ENCODE measurements at places on chromosomes 1 and 21.

GRCh38 chr1:147475488-147475887 lies 65.8 kb upstream of the BCL9 start:
- no peak for DNase-seq

DNA sequence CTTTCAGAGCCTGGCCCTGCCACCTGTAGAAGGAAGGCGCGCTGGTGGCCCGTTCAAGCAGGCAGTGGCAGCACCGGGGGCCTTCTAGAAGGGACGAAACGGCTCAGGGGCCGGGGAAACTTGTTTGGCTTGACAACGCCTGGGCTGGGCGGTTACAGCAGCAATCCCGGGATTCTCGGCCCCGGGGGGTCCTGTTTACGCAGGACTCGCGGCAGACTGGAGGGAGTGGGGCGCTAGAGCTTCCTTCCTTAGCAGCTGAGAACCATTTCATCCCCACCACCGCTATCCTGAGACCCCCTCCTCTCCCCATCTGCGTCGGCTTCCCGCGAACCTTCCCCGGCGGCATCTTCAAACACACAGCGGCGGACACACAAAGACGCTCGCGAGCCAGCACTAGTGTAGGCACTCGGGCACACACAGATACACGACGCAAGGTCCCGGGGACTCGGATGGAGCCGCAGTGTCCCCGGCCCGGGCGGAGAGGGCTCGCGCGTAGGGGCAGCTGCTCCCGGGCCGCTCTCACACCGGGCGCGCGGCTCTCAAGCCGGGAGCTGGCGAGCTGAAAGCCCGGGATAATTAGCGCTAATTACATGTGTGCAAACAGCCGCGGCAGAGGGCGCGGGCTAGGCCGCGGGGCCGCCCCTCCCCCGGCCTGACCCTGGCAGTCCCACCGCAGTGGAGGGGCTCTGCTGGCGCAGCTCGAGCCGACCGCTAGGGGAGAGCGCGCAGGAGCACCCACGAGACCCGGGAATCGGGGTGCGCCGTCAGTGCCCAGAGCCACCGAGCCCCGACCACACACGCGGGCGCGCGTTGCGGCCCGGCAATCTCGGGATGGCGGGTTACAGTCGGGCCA lies 271.4 kb downstream of the FOXD2 start:
- no peak for DNase-seq

GRCh38 chr1:81252471-81253151 lies 548.1 kb upstream of the ADGRL2 start:
- no peak for DNase-seq

GRCh38 chr1:111876631-111877030 lies 112.8 kb downstream of the KCND3 start:
- DNase-seq: no peak

DNA sequence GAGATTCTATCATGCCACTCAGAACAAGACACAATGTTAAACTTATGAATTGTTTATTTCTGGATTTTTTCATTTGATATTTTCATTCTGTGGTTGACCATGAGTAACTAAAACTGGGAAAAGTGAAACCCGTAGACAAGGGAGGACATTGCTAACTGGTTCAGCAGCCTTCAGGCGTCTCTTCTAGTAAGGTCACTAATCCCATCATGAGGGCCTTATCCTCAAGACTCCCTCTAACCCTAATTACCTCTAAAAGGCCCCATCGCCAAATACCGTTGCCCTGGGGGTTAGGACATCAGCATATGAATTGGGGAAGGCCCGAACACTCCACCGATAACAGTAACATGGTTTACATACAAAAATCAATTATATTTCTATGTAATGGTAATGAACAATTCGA lies 247.6 kb downstream of the TM2D1 start:
- DNase-seq: no peak

DNA sequence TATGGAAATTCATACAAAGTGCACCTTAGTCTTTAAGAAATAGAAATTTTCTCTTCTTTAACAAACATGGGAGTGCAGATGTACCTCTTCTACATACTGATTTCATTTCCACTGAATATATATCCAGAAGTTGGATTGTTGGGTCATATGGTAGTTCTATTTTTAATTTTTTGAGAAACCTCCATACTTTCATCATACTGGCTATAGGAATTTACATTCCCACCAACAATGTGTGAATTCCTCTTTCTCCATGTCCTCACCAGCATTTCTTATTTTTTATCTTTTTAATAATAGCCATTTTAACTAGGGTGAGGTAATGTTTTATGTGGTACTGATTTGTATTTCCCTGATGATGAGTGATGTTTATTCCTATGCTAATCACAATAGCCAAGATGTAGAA lies 87.5 kb downstream of the RGS2 start:
- no peak for DNase-seq

- DNase-seq: no peak
Observed at GRCh38 chr1:202968351-202968750, 1.3 kb upstream of the CYB5R1 start.

DNA sequence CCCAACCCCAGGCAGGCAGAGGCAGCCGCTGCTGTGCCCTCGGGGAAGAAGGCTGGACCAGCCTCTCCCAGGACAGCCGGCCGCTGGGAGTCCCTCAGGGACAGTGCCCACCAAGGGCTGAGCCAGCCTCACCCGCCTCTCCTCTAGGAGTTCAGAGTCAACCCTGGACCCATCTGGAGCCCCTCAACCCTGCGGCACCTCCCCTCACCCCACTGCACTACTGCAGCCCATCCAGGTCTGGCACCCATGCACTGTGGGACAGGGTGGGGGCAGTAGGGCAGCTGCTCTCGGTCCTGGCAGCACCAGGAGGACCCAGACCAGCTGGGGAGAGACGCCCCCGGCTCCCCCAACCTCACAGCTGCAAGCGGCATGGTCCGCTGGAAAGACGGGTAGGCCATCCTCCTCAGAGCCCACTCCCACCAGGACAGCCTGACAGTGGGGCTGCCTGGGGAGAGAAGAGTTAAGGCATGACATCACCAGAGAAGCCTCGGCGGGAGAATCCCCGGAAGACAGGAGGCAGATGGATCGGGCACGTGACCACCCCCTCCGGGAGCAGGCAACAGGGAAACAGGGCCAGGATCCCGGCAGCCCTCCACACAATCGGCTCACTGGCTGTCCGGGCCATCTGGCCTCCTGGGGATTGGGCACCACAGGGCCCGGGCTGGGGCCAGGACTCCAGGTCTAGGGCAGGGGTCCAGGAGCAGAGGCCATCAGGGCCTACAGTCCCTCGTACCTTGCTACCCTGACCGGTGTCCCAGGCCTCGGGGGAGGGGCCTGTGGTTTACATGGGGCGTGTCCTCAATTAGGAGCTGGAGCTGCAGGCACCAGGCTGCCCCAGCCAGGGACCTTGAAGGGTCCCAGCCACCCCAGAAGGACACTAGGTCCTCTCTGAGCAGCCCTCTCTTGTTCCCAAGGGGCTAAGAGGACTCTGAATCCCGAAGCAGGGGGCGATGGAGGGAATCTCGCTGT lies 3.1 kb downstream of the ACAP3 start:
- no peak for DNase-seq

DNA sequence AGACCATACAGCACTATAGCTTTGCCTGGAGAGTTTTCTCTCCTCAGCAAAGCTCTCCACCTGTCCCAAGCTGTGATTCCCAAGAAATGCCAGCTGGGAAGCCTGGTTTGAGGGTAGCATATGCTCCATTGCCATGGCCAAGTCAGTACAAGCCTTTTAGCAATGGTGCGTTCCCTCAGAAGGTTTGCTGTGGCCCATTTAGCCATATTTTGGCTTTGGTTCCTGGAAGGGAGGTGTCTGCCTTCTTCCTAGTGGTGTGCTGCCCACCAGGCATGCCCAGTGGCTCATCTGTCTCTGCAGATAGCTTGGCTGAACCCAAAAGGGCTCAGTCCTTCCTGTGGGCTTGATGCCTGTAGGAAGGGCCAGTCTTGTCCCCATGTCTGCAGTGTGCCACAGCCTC lies 32.4 kb downstream of the GALNT2 start:
- no peak for DNase-seq

DNA sequence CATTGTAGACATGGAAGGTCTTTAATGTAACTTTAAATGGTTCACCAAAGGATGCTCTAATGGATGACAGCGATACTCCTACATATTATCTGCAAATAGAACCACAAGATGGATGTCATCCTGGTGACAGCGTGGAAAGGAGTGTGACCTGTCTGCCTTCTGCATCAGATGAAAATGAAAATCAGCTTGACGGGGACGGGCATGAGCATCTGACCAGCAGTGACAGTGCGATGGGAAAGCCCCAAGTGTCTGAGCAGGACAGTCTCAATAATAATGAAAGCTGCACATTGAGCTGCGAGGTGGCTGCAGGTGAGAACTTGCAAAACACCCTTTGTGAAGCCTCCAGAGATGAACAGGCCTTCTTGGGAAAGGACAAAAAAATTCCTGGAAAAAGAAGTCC lies 25.2 kb downstream of the CNST start:
- DNase-seq: no peak

DNA sequence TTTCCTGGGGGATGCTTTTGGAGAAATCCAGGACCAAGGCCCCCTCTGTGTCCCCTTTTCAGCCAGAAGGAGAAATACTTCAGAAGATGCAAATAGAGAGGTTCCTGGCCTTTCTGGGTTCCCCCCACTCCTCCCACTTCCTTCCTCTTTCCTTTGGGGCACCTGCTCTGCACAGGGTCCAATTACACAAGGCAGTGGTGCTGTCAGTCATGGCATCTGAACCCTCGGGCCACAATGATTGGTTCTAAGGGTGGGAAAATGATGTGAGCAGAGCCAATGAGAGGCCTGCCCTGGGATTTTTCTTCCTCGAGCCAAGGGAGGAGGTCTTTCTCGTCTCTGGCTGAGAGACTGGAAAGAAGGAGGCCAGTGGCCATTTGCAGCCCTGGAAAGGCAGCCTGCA lies 282.2 kb downstream of the NPHP4 start:
- DNase-seq: no peak

GRCh38 chr1:214271174-214271858 lies 9.6 kb upstream of the SMYD2 start:
- no peak for DNase-seq

DNA sequence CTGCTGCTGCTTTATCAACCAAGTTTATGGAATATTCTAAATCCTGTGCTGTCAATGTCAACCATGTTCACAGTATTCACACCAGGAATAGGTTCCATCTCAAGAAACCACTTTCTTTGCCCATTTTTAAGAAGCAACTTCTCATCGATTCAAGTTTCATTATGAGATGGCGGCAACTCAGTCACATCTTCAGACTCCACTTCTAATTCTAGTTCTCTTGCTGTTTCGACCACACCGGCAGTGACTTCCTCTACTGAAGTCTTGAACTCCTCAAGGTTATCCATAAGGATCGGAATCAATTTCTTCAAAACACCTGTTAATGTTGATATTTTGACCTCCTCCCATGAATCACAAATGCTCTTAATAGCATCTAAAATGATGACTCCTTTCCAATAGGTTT lies 39.7 kb upstream of the IFNLR1 start:
- no peak for DNase-seq

DNA sequence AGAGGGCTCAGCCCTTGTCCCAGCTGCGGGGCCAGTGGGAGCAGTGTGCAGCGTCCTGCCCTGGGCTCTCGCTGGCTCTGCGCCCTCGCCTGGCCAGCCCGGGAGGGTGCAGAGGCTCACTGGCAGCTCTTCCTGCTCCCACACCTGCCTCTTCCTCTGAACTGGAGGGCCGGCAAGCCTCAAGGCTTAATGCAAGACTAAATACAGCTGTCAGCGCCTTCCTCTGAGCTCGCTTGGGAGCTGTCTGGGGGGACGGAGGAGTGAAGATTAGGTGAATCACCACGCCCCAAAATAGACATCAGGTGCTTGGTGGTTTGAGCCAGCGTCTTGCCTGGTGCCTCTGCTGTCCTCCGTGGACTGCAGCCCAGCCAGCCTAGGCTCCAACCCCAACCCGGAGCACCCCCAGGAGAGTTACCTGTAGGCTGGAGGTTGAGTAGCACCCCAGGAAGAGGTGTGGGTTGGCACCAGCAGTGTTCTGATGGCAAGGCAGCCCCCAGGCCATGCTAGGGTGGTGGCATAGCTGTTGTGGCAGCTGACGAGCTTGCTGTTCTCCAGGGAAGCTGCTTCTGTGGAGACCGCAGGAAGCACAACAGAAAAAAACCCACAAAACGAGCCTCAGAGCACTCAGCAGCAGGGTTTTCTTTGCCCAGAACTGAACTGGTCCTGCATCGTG lies 36.9 kb downstream of the UMODL1 start:
- DNase-seq: peak; percentile 55

- no peak for DNase-seq
Observed at GRCh38 chr1:25772692-25773245, 27.2 kb upstream of the SELENON start.

DNA sequence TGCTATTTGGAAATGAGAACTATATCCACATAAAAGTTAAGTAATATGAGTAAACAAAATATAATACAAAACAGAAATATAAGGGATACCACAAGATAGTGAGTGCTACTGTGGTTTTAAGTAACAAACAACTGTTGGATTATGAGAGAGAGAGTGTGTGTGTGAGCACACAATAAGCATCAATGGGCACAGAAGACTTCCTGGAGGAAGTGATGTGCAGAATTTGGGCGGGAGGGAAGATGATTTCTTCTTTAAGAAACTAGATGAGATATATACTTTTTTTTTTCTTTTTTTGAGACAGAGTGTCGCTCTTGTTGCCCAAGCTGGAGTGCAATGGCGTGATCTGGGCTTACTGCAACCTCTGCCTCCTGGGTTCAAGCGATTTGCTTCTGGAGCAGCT lies 7.9 kb upstream of the IER5 start:
- no peak for DNase-seq

DNA sequence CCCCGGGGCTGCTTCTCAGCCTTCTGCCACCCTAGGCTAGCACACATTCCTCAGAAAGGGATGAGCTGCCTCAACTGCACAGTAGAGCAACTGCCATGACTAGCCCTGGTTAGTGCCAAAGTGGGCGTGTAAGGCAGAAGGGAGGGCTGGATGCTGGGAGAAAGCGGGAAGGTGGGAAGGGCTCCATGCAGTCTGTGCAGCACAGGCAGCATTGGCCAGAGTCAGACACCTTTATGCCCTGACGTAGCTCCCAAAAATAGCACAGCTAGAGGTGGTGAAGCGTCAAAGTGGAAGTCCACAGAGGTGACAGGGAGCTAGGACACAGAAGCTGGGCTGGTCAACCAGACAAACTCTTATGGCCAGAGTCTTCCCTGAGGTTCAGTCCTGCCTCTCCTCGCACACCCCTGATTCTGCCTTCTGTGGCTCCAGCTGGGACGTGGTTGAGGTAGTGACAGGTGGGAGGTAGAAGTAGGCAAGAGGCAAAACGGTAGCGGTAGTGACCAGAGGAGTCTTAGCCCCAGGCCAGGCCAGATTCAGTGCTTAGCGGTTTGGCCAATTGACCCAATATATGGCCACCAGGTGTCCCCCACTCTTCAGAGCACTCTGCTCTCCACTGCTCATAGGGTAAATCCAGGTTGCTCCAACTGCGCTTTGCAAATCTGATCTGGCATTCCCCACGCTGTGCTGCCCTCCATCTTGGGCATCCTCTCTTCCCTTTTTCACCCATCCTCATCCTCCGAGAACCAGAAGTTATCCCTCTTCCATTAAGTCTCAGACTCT lies 45.6 kb downstream of the DDX20 start:
- DNase-seq: no peak

GRCh38 chr1:118905196-118905595 lies 82.9 kb downstream of the TBX15 start:
- no peak for DNase-seq

- peak; percentile 23 for DNase-seq
Observed at GRCh38 chr1:204213668-204214662, at the start of gene GOLT1A. GOLT1A (minus strand) TSS chr1:204213988; CDS start chr1:204213906, 82 bp downstream.
